ENCODE measurements at places on chromosomes 11 and 22.

DNA sequence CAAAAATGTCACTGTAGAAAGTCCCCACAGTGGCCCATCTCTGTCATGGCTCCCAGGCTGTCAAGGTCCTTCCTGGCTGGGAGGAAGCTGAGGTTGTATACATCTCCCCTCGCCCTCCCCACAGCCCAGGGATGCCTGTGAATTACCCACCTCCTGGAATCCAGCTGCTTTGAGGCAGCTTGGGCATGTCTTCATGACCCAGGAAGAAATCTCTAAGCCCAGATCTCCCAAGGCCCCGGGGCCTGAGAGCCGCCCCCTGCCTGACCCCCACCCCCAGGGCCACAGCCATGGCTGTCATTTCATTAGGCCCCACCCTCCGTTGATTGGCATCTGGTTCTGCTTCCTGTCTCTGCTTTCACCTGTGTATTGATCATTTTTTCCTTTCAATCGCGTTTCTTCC, 207.5 kb downstream of the TBC1D22A start:
- DNase-seq = no peak

GRCh38 chr11:119976805-119977560, 160.9 kb downstream of the TRIM29 start:
- DNase-seq = no peak

GRCh38 chr11:120257346-120257745, 17.4 kb downstream of the POU2F3 start:
- DNase-seq = no peak

- DNase-seq = no peak
Observed at GRCh38 chr11:84117394-84117793, 831.2 kb upstream of the CCDC90B start.

DNA sequence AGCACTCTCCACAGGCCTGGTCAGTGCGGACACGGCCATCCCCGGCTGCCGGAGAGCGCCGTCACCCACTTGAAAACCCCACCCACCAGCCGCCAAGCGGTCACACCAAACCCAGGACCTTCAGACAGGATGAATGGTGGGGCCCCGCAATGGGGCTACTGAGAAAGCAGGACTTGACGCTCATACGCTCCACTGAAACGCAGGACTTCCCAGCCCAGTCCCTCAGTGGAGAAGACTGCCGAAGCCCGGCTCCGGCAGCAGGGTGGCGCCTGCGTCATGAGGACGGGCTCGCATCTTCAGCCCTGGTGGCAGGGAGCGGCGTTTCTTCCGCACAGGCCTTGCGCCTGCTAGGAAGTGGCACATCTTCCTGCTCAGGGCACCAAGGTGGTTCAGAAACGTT, 15.3 kb upstream of the PHLDA2 start:
- no peak for DNase-seq

- DNase-seq = no peak
Observed at GRCh38 chr11:134060316-134060715, 8.6 kb upstream of the JAM3 start.
